ENCODE measurements at places on chromosomes 6 and 20.

GRCh38 chr20:23151885-23152284, 65.8 kb upstream of the CD93 start:
- H3K27ac ChIP-seq, result no peak overlapping the region
- H3K36me3 ChIP-seq, result no peaks in the 10 kb centered on the region
- H3K27me3 ChIP-seq, result no peaks in the 10 kb centered on the region
- no peak overlapping the region for H3K4me3 ChIP-seq
- DNase-seq, result no peak

- no peak for DNase-seq
- H3K4me1 ChIP-seq, result no peaks in the 10 kb centered on the region
- no peaks in the 10 kb centered on the region for H3K27me3 ChIP-seq
- peak overlapping the region; percentile 60 for H3K27ac ChIP-seq
- H3K36me3 ChIP-seq, result peaks cover 15% of the 10 kb centered on the region
Measured at GRCh38 chr20:25288291-25289181, 40.7 kb downstream of the PYGB start.

GRCh38 chr20:14526891-14527290, 189.5 kb upstream of the FLRT3 start:
- H3K4me1 ChIP-seq, result no peaks in the 10 kb centered on the region
- H3K27me3 ChIP-seq, result no peaks in the 10 kb centered on the region
- H3K36me3 ChIP-seq, result no peaks in the 10 kb centered on the region

DNA sequence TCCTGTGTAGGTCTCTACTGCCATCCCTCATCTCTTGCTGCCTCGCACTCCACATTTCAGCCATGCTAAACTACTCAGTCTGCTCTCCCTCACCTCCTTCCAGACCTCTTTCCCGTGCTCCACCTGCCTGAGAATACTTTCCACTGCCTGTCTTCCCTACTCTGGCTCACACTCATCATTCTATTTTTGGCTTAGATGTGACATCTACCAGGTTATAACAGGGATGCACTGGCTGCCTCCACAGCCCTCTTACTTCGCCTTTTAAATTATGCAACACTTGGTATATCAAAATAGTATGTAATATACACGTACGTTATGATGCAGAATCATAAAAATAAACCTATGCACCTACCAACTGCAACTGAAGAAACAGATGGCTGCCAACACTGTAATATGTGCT, 222.8 kb upstream of the DTNBP1 start:
- peaks cover 14% of the 10 kb centered on the region for H3K4me1 ChIP-seq
- no peak overlapping the region for H3K27ac ChIP-seq
- no peak for DNase-seq
- H3K36me3 ChIP-seq, result no peaks in the 10 kb centered on the region
- no peaks in the 10 kb centered on the region for H3K27me3 ChIP-seq

DNA sequence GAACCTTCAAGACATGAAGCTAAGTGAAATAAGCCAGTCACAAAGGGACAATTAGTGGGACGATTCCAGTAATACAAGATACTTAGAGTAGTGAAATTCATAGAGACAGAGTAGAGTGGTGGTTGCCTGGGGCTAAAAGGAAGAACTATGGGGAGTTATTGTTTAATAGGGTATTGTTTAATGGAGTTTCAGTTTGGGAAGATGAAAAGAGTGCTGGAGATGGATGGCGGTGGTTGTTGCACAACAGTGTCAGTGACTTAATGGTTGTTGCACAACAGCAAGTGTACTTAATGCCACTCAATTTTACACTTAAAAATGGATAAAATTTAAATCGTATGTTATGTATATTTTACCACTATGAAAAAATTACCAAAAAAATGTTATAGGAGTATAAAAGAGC, 209.7 kb upstream of the TENT5A start:
- H3K4me1 ChIP-seq, result no peaks in the 10 kb centered on the region
- H3K27me3 ChIP-seq, result no peaks in the 10 kb centered on the region
- H3K36me3 ChIP-seq, result no peaks in the 10 kb centered on the region
- no peak overlapping the region for H3K4me3 ChIP-seq

GRCh38 chr6:5786321-5786968, 220.3 kb downstream of the NRN1 start:
- no peak overlapping the region for H3K27ac ChIP-seq

- DNase-seq, result no peak
- peaks cover 6% of the 10 kb centered on the region for H3K4me1 ChIP-seq
- no peak overlapping the region for H3K27ac ChIP-seq
- H3K36me3 ChIP-seq, result no peaks in the 10 kb centered on the region
- H3K27me3 ChIP-seq, result no peaks in the 10 kb centered on the region
Measured at GRCh38 chr20:10590950-10591671, 82.7 kb downstream of the JAG1 start.

DNA sequence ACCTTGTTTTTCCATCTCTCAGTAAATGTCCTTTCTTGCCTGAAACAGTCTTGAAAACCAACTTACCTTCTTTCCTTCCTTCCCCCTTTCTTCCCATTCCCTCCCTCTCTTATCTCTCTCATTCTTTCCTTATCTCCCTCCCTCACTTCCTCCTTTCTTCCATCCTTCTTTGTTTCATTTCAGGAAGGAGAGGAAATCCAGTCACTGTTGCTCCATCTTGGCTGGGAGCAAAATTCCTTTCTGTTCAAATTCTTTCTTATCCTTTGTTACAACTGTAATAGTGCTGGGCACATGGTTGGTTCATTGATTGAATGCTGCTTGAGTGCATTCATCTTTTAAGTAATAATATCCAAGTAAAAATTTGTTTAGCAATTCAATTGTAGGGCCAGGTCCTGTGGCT, 17.4 kb upstream of the TCP11 start:
- no peaks in the 10 kb centered on the region for H3K36me3 ChIP-seq
- no peak overlapping the region for H3K4me3 ChIP-seq
- no peak overlapping the region for H3K27ac ChIP-seq
- peaks cover 14% of the 10 kb centered on the region for H3K27me3 ChIP-seq
- H3K4me1 ChIP-seq, result peaks cover 6% of the 10 kb centered on the region

- H3K4me1 ChIP-seq, result no peaks in the 10 kb centered on the region
- no peak overlapping the region for H3K4me3 ChIP-seq
- H3K27me3 ChIP-seq, result peaks cover 9% of the 10 kb centered on the region
- no peak for DNase-seq
- no peaks in the 10 kb centered on the region for H3K36me3 ChIP-seq
Measured at GRCh38 chr20:982754-983153, 19.4 kb downstream of the RSPO4 start.

- H3K27me3 ChIP-seq, result no peaks in the 10 kb centered on the region
- peaks cover 3% of the 10 kb centered on the region for H3K4me1 ChIP-seq
- no peak overlapping the region for H3K4me3 ChIP-seq
- no peak overlapping the region for H3K27ac ChIP-seq
- no peaks in the 10 kb centered on the region for H3K36me3 ChIP-seq
Measured at GRCh38 chr6:136181861-136182260, 68.2 kb downstream of the MTFR2 start.

DNA sequence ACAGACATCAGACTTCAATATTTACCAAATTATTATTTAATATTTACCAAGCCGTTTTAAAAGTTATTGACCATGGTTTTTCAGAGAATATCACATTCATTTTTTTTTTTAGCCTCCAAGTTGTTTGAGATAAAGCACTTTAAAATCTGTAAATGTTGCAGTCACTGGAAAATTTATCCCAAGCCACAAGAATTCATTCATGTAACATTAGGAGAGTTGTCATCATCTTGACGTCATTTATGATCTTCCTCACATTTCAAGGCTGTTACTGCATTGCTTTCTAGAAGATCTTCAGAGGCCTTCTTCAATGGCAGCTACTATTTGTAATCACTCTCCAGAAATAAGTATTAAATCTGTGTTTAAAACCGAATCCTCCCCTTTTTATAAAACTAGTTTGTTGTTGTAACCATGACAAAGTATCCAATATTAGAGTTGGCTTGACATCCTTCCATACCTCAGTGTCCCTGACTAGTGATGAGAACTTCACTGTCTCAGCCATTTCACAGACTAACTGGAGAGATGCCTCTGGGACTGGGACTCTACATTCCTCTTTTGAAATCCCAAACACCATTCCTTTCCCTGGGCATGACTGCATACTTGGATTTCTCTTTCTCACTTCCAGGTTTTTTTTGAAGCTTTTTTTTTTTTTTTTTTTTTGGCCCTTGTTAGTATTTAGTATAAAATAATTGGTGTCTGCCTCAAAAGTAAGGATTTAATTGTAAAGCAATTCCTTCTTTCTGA, 100.1 kb downstream of the ZFAND3 start:
- H3K36me3 ChIP-seq, result peaks cover 8% of the 10 kb centered on the region
- H3K4me3 ChIP-seq, result no peak overlapping the region
- H3K27me3 ChIP-seq, result no peaks in the 10 kb centered on the region
- peaks cover 11% of the 10 kb centered on the region for H3K4me1 ChIP-seq
- DNase-seq, result no peak

DNA sequence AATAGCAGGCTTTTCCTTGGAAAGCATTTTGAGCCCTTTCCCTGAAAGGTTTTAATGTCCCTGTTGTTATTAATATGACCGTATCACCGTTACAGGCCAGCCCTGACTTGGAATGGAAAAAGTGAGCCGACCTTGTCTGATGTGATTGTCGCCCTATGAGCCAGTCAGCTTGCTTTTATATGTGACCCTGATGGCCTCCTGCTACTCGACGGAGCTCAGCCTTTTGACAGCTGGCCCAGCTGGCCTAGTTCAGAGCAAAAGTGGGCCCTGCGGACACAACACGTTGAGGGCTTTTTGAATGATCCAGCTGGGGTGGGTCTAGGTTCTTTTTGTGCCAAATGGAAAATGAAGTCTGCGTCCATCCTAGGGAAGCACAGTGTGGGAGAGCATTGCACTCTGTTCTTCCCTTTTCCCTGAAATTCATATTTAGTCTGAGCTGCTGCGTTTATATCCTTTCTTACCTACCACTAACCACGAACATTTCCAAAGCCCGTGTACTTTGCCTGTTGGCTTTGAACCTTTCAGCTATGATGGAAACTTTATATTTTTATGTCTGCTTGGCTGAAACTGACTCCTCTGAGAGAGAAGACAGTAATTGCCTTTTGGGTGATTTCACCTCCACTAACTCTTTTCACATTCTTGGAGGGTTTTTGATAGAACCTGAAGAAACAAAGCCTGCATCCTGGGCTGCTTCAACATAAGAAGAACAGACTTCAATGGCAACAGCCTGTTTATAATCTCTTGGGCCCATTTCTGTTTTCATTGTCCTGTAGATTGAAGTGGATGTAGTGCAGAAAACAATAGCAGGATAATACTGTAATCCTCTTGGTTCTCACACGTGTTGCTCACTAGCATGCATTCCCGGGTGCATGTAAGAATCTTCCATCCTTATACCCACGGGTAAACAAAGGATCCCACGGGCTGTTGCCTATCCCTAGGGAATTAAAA, 121.8 kb upstream of the HDGFL1 start:
- H3K27me3 ChIP-seq, result no peaks in the 10 kb centered on the region
- no peaks in the 10 kb centered on the region for H3K4me1 ChIP-seq
- no peak for DNase-seq
- H3K36me3 ChIP-seq, result no peaks in the 10 kb centered on the region
- H3K4me3 ChIP-seq, result no peak overlapping the region

- H3K27ac ChIP-seq, result no peak overlapping the region
- no peaks in the 10 kb centered on the region for H3K36me3 ChIP-seq
- H3K4me1 ChIP-seq, result peaks cover 10% of the 10 kb centered on the region
- H3K27me3 ChIP-seq, result peaks cover 27% of the 10 kb centered on the region
Measured at GRCh38 chr6:100230953-100231316, 233.8 kb downstream of the SIM1 start.

DNA sequence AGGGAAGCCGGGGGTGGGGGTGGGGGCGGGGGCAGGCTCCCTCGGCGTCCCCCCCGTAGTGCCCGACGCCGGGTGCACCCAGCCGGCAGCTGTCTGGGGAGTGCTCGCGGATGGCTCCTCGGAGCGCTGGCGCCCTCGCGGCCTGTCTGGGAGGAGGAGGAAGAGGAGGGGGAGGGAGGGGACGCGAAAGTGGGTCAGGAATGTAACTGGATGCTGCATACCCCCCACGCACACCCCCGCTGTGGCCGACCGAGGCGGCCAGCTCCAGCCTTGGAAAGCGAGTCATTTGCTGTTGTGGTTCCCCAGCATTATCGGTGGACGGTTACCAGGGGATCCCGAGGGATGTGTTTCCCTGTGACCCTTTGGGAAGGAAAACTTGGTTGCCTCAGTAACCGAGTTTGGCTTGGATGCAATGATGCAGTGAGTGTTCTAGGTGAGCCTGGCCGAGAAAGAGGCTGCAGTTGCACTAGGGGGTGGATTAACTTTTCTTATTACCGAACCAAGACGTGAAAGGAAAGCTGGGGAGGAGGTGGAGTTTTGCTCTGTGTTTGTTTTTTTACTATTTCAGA, 55.2 kb upstream of the RREB1 start:
- peaks cover 5% of the 10 kb centered on the region for H3K4me1 ChIP-seq
- H3K27me3 ChIP-seq, result peaks cover 49% of the 10 kb centered on the region
- no peak overlapping the region for H3K27ac ChIP-seq
- H3K36me3 ChIP-seq, result no peaks in the 10 kb centered on the region
- no peak for DNase-seq
- no peak overlapping the region for H3K4me3 ChIP-seq

DNA sequence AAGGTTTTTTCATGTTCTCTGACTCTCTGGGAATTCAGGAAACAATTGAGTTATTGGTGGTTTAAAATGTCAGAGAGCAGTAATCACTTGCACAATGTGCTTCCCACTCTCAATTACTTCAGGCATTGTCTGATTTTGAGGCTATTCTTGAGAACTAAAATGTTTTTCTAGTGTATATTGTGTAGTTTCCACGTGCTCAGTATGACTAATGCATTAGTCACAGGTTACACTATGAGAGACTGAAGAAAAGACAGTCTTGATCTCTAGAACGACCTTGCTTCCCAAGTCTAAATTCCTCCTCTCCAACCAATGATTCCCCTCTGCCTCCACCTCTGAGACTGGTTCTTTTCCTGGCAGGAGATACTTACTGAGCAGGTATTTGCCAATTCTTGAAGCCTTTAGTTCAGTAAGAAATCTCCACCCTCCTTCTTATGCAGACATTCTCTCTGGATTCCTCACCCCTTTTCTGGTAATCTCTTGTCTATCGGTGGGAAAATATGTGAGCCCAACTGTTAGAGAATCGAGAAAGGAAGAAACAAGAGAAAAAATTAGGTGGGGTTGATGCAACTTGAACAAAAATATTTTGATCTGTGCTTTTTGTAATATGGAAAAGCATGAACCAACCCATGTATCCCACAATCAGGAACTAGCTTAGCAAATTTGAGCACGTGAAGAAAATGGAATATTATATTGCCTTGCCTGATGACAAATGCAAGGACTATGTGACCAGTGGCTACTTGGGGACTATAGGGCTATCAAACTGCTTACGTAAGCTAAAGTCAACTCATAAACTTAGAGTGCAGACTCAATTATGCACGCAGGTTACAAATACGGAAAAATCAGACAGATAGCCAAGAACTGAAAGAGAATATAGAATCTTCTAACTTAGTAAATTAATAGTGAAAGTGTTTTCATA, 61.1 kb upstream of the SLC22A16 start:
- no peak for DNase-seq
- no peaks in the 10 kb centered on the region for H3K36me3 ChIP-seq

- no peak overlapping the region for H3K4me3 ChIP-seq
- H3K36me3 ChIP-seq, result peaks cover 3% of the 10 kb centered on the region
- DNase-seq, result no peak
- peaks cover 50% of the 10 kb centered on the region for H3K27me3 ChIP-seq
- peaks cover 19% of the 10 kb centered on the region for H3K4me1 ChIP-seq
Measured at GRCh38 chr6:130367767-130368166, 1.9 kb downstream of the TMEM200A start.

- H3K4me1 ChIP-seq, result peaks cover 12% of the 10 kb centered on the region
- H3K4me3 ChIP-seq, result no peak overlapping the region
- peak; percentile 5 for DNase-seq
- H3K27me3 ChIP-seq, result no peaks in the 10 kb centered on the region
Measured at GRCh38 chr6:31476515-31477139, 21.3 kb upstream of the MICB start.

Data from activated CD4-positive, alpha-beta T cell treated with anti-CD3 and anti-CD28 coated beads, Interleukin-2, amount 10 ng/mL, durations not matched to agents 7 days and 5 days (primary cell).